ENCODE measurements at places on chromosomes 12 and 14. TPM values are rescaled to one million over a fixed set of nuclear protein-coding genes. Genes with fewer than 3 reads are reported as not detected.

SERPINA3 gene
- total RNA-seq, result 731 TPM

GDF3 gene
- total RNA-seq, result not detected

DHRS4L2 gene
- total RNA-seq, result 13.2 TPM

TAS2R46 gene
- total RNA-seq, result not detected

OR10G2 gene
- total RNA-seq, result not detected

RASSF9 gene
- 3.7 TPM for total RNA-seq

CD27 gene
- total RNA-seq, result not detected

CAPZA3 gene
- not detected for total RNA-seq

All from cardiac ventricle fibroblast (primary cell).